ENCODE measurements at places on chromosomes 6 and 20. TPM values are rescaled to one million over a fixed set of nuclear protein-coding genes. Genes with fewer than 3 reads are reported as not detected.

Gene SLC22A16
- not detected for total RNA-seq

Gene THBD
- not detected for total RNA-seq

Gene PEX7
- total RNA-seq: 5.4 TPM

Gene SLC24A3
- not detected for total RNA-seq

DNA sequence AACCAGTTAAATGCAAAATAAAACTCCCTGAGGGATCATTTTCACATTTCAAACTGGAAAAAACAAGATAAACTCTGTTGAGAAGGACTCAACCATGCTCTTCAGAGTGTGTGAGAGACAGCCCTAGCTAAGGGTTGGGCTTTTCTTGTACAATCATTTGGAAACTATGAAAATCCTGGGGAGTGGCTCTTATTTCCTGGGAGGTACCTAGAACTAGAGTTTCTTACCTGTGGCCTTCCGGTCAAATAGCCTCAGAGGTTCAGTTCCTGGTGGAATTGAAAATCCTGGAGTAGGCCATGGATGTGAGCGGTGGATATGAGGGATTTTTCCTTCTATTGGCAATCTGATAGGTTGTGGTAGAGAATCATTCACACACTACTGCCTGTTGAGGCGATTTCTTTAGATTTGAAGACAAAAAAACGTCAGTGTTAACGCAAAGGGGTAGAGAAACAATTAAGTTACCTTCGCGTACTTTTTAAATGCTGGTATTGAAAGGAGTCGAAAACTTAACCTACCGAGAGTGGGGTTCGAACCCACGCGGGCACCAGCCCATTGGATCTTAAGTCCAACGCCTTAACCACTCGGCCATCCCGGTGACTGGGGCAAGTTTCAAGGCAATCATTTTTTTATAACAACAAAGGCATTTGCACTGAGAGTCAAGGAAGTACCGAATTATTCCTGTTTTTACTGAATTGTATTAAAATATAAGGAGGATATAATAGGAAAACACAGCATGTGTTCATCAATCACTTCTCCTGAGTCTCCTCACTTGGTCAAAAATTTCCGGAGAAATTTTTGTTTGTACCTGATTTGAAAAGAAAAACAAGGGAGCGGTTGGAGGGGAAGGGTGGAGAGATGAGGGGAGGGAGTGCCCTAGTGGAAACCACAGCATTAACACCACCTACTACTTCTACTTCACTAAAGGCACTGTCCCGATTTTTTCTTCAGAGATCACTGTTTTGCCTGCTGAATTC lies 191.3 kb downstream of the OR2B2 start:
- no peak overlapping the region for H3K27ac ChIP-seq
- peaks cover 31% of the 10 kb centered on the region for H3K27me3 ChIP-seq

DNA sequence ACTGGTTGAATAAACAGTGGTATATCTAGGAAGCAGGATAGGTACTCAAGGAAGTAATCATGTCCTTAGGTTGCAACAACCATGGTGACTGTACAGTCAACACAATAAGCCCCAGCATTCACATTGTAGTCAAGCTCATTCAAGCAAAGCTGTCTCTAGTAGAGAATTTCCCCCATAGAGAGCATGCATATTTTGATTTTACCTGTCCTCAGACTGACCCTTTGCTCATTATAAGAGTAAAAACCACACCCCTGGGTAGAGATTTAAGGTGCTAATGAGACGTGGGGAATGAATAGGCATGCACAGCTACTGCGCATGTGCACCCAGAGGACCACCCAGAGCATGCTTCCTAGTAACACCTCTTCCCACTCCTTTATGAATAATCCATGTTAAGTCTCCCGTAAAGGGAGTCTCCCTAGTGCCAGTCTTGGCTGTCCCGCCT lies 6.1 kb upstream of the RNF8 start:
- peaks cover 9% of the 10 kb centered on the region for H3K27me3 ChIP-seq
- no peak overlapping the region for H3K4me3 ChIP-seq
- no peak for DNase-seq
- H3K4me1 ChIP-seq: no peaks in the 10 kb centered on the region
- H3K36me3 ChIP-seq: no peaks in the 10 kb centered on the region

GRCh38 chr6:42751055-42751454 lies 5.2 kb upstream of the TBCC start:
- H3K27ac ChIP-seq: no peak overlapping the region
- H3K4me1 ChIP-seq: peaks cover 32% of the 10 kb centered on the region
- peaks cover 3% of the 10 kb centered on the region for H3K36me3 ChIP-seq
- no peak for DNase-seq
- no peak overlapping the region for H3K4me3 ChIP-seq
- no peaks in the 10 kb centered on the region for H3K27me3 ChIP-seq

DNA sequence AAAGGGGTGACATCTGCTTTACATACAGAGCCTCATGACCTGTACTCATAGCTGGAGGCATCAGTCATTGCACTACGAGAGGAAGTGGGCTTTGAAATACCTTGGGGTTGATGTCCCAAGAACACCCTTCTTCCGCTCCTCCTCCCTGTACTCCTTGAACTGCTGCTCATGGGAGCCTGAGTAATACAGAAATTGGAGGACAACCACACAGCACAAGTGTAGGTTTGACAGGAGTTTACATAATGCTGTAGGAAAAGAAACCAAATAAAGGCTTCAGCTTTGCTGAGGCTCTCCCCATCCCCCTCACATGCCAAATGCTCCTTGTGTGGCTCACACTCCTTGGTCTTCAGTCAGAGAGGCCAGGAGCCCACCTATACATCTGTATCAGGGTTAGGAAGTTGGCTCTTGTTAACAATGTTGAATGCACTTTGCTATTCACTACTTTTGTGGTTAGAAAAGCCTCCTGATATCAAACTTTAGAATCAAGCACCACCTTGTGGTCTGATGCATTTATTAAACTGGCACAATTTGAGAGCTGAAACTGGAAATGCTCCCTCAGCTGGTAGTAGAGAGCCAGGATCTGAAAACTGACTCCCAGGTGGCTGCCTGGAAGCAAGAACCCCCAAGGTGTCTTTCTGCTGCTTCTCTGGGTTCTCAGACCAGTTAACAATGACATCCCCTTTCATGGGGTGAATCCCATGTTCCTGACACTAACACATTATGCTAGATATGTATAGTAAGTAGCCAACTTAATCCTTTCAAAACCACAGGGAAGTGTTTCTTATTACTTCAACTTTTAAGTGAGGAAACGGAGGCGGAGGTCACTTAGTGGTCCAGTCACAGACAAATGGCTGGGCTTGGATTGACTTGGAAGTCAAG lies 56.2 kb upstream of the EDN1 start:
- no peak overlapping the region for H3K4me3 ChIP-seq
- H3K27ac ChIP-seq: no peak overlapping the region
- peak; percentile 70 for DNase-seq
- peaks cover 35% of the 10 kb centered on the region for H3K4me1 ChIP-seq
- no peaks in the 10 kb centered on the region for H3K27me3 ChIP-seq

GRCh38 chr6:139588076-139588639 lies 213.7 kb upstream of the CITED2 start:
- H3K36me3 ChIP-seq: no peaks in the 10 kb centered on the region
- H3K4me1 ChIP-seq: peaks cover 3% of the 10 kb centered on the region
- H3K4me3 ChIP-seq: no peak overlapping the region
- no peak for DNase-seq
- H3K27ac ChIP-seq: no peak overlapping the region

DNA sequence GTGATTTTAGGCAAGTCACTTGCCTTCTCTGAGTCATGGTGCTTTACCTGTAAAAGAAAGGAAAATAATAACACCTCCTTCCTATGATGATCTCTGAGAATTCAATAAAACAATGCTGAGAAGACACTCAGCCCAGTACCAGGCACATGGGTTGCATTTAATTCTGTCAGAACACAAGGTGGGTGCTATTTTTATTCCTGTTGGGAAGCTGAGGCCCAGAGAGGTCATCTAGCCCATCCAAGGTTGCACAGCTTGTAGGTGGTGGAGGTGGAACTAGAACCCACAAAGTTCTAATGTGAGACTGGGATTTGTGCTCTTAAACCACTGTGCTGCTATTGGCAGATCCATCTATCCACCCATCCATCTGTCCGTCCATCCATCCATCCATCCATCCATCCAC lies 39.6 kb upstream of the PTGIS start:
- DNase-seq: no peak
- H3K4me1 ChIP-seq: peaks cover 24% of the 10 kb centered on the region
- peaks cover 11% of the 10 kb centered on the region for H3K36me3 ChIP-seq
- peaks cover 8% of the 10 kb centered on the region for H3K27me3 ChIP-seq
- H3K4me3 ChIP-seq: no peak overlapping the region
- H3K27ac ChIP-seq: peak overlapping the region; percentile 28

GRCh38 chr6:132404736-132405135 lies 3.5 kb upstream of the MOXD1 start:
- no peaks in the 10 kb centered on the region for H3K36me3 ChIP-seq
- peaks cover 41% of the 10 kb centered on the region for H3K27me3 ChIP-seq
- DNase-seq: no peak
- H3K27ac ChIP-seq: no peak overlapping the region

DNA sequence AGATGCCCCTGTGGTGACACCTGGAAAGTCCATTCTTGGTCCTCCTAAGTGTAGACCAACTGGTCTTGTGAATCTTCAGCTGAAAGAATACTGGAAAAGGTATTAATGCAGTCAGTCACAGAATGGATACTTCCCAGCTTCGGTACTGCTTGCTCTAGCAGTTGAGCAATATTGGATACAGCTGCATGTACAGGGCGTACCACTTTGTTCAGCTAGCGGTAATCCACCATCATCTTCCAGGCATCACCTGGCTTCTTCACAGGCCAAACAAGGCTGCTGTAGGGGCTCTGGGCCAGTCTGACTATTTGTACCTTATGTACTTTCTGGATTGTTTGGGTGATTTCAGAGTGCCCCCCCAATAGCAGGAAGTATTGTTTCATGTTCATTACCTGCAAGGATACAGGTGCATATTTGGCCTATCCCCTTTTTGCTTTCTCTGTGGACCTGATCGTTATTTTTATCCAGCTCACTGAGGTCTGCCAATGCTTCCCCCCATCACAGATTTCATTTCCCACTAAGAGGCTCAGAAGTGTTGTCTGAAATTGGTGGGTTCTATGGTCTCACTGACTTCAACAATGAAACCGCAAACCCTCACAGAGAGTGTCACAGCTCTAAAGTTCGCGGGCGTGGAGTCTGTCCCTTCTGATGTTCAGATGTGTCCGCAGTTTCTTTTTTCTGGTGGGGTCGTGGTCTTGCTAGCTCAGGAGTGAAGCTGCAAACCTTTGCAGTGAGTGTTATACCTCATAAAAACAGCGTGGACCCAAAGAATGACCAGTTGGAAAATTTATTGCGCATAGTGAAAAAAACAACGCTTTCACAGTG lies 52.2 kb downstream of the TRIM27 start:
- DNase-seq: no peak
- no peaks in the 10 kb centered on the region for H3K36me3 ChIP-seq
- peaks cover 3% of the 10 kb centered on the region for H3K27me3 ChIP-seq

GRCh38 chr20:36881331-36881730 lies 5.4 kb downstream of the TLDC2 start:
- DNase-seq: no peak
- H3K4me3 ChIP-seq: no peak overlapping the region
- H3K27ac ChIP-seq: no peak overlapping the region
- H3K36me3 ChIP-seq: no peaks in the 10 kb centered on the region

DNA sequence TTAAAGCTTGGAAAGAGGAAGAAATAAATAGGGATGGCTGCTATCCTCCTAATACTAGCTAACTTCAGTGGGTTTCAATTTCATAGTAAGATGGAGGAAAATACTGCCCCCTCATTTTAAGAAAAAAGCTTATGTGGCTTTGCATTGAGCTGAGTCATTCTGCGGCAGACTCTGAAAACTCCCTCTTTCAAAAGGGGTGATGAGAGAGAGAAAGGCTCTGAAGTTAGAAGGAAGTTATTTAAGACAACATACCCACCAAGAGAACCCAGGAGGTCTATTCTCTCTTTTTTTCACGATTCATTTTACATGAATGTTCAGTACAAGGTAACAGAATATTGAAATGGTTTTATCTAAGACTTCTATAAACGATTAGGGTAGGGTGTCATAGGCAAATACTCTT lies 4.5 kb downstream of the PRDM13 start:
- no peak overlapping the region for H3K27ac ChIP-seq
- DNase-seq: peak; percentile 51
- no peak overlapping the region for H3K4me3 ChIP-seq
- H3K36me3 ChIP-seq: peaks cover 8% of the 10 kb centered on the region
- peaks cover 79% of the 10 kb centered on the region for H3K27me3 ChIP-seq
- peaks cover 25% of the 10 kb centered on the region for H3K4me1 ChIP-seq

GRCh38 chr20:11368965-11369711 lies 548.6 kb upstream of the BTBD3 start:
- no peaks in the 10 kb centered on the region for H3K27me3 ChIP-seq
- DNase-seq: no peak
- H3K36me3 ChIP-seq: no peaks in the 10 kb centered on the region

- no peaks in the 10 kb centered on the region for H3K27me3 ChIP-seq
- no peak overlapping the region for H3K27ac ChIP-seq
- no peaks in the 10 kb centered on the region for H3K4me1 ChIP-seq
- no peak for DNase-seq
- H3K36me3 ChIP-seq: no peaks in the 10 kb centered on the region
Measured at GRCh38 chr6:32214126-32214525, 9.7 kb downstream of the NOTCH4 start.

- H3K27me3 ChIP-seq: no peaks in the 10 kb centered on the region
- H3K4me3 ChIP-seq: no peak overlapping the region
Measured at GRCh38 chr6:157944983-157945931, 36.4 kb upstream of the SYNJ2 start.

DNA sequence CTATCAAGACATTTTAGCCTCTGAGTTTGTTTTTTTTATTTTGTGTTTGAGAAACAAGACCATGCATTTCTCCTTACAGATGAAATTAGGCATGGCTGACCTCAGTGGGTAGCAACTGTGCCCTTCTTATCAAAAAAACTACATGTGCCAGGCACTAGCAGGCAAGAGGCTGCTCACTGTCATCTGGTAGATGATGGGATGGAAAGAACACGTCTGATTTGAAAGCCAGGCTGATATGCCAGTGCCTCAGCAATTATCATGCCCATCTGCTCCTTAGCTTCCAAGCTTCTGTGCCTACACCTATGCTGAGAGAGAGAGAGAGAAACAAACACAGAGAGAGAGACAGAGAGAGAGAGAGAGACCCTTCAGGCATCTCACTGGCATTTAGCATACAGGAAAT lies 149.9 kb downstream of the C6orf118 start:
- no peaks in the 10 kb centered on the region for H3K27me3 ChIP-seq
- DNase-seq: no peak

DNA sequence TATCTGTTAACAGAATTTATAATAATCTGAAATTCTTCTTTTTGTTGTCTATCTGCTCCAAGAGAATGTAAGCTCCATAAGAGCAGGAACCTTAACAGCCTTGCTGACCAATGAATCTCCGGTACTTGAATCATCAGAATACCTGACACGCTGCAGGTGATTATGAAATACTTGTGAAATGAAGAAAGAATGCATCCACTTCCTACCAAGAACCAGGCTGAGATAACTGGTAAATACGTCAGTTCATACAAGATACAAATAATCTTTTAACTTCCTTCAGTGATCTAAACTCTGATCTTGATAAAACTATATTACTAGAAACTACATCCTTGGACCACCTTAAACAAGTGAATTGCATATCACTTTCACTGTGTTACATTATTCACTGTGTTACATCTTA lies 116.2 kb downstream of the MAP3K5 start:
- H3K27ac ChIP-seq: no peak overlapping the region
- DNase-seq: no peak
- H3K36me3 ChIP-seq: peaks cover 15% of the 10 kb centered on the region
- H3K4me1 ChIP-seq: peaks cover 2% of the 10 kb centered on the region

GRCh38 chr20:63978319-63979228 lies 868 bp downstream of the SAMD10 start:
- H3K4me1 ChIP-seq: peaks cover 62% of the 10 kb centered on the region
- peak; percentile 83 for DNase-seq
- peak overlapping the region; percentile 76 for H3K4me3 ChIP-seq
- H3K36me3 ChIP-seq: peaks cover 35% of the 10 kb centered on the region
- peak overlapping the region; percentile 83 for H3K27ac ChIP-seq
- H3K27me3 ChIP-seq: no peaks in the 10 kb centered on the region
